ENCODE measurements at places on chromosomes 4 and X. TPM values are rescaled to one million over a fixed set of nuclear protein-coding genes. Genes with fewer than 3 reads are reported as not detected.

GRCh38 chr4:128608006-128608405 lies 201.5 kb upstream of the JADE1 start:
- no peak for DNase-seq

PLAC8 gene
- 0.75 TPM for total RNA-seq

- no peak for DNase-seq
Measured at GRCh38 chr4:155047755-155048154, 160.7 kb upstream of the NPY2R start.

BST1 gene
- 2.6 TPM for total RNA-seq

VMA21 gene
- total RNA-seq = 17.2 TPM

CCDC120 gene
- 1.2 TPM for total RNA-seq

POU4F2 gene
- total RNA-seq = not detected

GRCh38 chr4:8348071-8348470 lies 78.5 kb downstream of the HTRA3 start:
- no peak for DNase-seq

SLC38A5 gene
- total RNA-seq = 1.3 TPM

GRCh38 chr4:67573193-67573592 lies 14.7 kb downstream of the STAP1 start:
- DNase-seq = no peak

Measured in Right ventricle myocardium superior (tissue), 1 donor.